ENCODE measurements at places on chromosomes 7 and 10. TPM values are rescaled to one million over a fixed set of nuclear protein-coding genes. Genes with fewer than 3 reads are reported as not detected.
A peak's percentile ranks its signal among the peaks of the same experiment; 100 is the strongest.

DNA sequence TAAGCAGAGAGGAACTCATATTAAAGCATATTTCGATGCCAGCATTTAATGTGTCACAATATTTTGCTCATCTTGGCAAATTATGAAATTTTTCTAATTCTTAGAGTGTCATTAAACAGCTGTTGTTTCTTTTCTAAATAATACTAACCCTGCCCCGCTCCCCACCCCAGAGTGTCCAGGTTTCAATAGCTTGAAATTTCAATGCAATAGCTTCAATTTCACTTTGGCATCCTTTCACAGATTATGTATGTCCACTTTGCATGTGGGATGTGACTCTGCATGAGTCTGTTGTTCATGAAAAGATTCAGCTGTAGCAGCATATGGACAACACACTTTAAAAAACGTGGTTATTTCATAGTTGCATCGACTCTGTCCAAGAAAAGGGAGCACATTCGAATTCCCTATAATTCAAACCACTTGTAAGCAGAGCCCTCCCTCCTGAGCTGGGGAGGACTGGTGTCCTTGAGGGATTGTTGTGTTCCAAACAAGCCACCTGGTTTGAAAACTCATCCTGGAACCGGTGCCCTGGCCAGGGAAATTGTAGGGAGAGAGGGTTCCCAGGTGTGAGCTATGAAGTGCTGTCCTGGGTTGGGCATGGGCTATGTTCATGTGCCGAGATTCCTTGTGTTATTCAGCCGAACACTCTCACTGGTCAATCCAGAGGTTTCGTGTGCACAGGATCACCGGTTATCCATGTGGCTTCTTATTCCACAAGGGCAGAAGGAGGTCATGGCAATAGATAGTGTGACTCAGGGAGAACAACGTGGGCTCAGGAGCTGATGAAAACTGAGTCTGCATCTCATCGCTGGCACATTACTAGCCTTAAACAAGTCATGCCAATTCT lies 64.6 kb upstream of the CREB5 start:
- DNase-seq = peak; percentile 8

The ECHDC3 gene
- 1.3 TPM for total RNA-seq

The MLXIPL gene
- total RNA-seq = 1.1 TPM

DNA sequence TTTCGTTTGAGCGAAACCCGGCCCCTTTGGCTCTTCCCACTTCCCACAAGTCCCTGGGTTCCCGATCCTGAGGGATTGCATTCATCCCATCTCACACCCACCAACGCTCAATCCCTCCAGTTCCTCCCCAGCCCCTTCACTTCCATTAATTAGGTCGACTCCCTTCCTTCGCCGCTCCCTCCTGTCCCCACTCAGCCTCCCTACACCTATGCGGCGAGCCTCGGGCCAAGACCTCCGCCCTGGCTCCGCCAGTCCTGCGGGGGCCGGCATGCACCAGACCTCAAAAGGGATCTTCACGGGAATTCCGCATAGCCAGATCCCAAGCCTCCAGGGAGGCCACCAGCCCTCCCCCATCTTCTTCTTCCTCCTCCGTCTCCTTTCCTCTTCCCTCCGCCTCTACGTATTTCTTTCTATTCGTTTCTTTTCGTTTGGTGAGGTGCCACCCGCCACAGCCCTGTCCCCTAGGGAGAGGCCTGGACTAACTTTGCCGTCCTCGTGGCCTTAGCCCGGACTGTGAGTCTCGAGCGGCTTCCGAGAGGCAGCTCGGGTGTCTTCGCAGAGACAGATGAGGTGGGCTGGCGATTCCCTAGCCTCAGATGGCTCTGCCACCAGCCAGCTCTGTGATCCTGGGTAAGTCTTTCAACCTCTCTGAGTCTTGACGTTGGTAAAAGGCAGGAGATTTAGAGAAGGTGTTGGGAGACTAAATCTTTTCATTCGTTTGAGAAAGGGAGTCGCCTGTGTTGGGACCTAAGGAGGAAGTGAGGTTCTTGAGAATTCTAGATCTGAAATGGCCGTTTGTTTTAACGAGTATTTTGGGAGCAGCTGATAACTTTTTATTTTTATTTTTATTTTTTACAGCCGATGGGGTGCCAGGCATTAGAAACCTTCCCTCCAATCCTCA lies 8.1 kb upstream of the LBX1 start:
- DNase-seq = no peak

The TAS2R60 gene
- not detected for total RNA-seq

The ACBD5 gene
- total RNA-seq = 34.2 TPM

GRCh38 chr7:8724080-8724718 lies 290.8 kb downstream of the NXPH1 start:
- peak; percentile 1 for DNase-seq

DNA sequence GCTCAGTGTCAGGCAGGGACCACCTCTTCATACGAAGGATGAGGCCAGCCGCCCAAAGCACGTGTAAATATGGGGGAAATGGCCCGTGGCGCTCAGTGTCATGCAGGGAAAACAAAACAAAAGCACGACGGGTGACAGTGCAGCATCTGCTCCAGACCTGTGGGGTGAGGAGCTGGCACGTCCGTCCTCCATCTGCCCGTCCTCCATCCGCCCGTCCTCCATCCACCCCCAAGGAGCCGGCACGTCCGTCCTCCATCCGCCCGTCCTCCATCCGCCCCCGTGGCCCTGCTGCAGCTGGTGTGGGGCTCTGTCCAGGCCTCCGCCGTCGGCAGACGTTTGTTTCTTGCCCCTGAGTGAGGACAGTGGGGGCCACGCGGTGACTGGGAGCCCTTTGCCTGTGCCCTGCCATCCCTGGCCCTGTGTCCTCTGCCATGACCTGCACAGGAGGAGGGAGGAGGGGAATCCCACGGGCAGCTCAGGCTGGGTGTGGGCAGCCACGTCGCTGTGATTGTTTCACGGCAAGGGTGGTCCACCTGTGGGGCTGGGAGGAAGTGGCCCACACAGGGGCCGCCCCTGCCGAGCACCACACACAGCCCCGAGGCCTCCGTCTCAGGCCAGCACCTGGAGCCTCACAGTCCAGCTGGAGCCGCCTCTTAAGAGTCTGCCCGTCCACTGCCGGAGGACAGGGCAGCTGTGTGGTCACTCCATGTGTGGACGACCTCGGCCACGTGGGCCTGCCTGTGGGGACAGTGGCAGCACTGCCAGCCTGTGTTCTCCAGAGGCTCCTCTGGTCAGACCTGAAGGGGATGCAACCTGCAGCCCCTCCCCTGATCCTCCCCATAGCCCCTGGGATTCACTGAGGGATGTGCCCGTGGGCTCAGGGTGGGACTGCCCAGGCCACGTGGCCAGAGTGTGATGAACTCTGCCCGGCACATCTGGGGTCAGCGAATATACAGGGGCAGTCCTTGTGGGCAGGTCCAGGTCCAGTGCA lies 38.2 kb upstream of the DPYSL4 start:
- no peak for DNase-seq

GRCh38 chr10:102116656-102117055 lies 3.5 kb downstream of the LDB1 start:
- DNase-seq = no peak

GRCh38 chr10:71788954-71789353 lies 15.6 kb upstream of the VSIR start:
- no peak for DNase-seq

GRCh38 chr10:112981553-112981952 lies 31.5 kb downstream of the TCF7L2 start:
- no peak for DNase-seq
